ENCODE measurements at places on chromosomes 2 and 18.

DNA sequence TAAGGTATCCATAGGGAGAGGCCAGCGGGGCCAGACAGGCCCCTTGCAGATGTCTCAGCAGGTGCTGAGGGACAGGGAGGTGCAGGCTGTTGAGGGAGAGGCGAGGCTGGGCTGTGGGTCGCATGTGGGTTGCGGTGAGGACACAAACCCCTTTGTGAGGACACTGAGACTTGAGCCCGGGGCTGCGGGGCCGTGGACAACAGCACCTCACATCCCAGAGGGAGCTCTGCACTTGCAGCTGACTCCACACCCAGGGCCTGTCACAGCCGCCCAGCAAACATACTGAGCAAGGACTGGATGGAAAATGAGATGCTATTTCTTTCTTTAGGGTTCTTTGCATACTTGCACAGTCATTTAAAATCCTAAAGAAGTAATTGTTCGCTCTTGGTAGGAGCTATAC is 95.3 kb upstream of the NFATC1 start:
- no peak for DNase-seq
- no peak overlapping the region for H3K4me3 ChIP-seq
- H3K27ac ChIP-seq, result no peak overlapping the region
- no peaks in the 10 kb centered on the region for H3K27me3 ChIP-seq

- H3K27me3 ChIP-seq, result no peaks in the 10 kb centered on the region
- H3K4me1 ChIP-seq, result peaks cover 8% of the 10 kb centered on the region
- no peak overlapping the region for H3K27ac ChIP-seq
- H3K36me3 ChIP-seq, result no peaks in the 10 kb centered on the region
Measured at GRCh38 chr2:159922563-159922962, 124.6 kb upstream of the CD302 start.

- no peak overlapping the region for H3K4me3 ChIP-seq
- DNase-seq, result no peak
- H3K27ac ChIP-seq, result peak overlapping the region; percentile 21
- H3K4me1 ChIP-seq, result peaks cover 29% of the 10 kb centered on the region
- H3K36me3 ChIP-seq, result no peaks in the 10 kb centered on the region
Measured at GRCh38 chr2:150620855-150621254, 133.4 kb upstream of the RND3 start.

GRCh38 chr2:132479155-132479554 is 62.5 kb downstream of the GPR39 start:
- H3K4me3 ChIP-seq, result no peak overlapping the region
- H3K36me3 ChIP-seq, result no peaks in the 10 kb centered on the region
- no peaks in the 10 kb centered on the region for H3K4me1 ChIP-seq
- no peak overlapping the region for H3K27ac ChIP-seq
- DNase-seq, result no peak
- H3K27me3 ChIP-seq, result no peaks in the 10 kb centered on the region

- H3K4me1 ChIP-seq, result no peaks in the 10 kb centered on the region
- no peak overlapping the region for H3K27ac ChIP-seq
- no peaks in the 10 kb centered on the region for H3K36me3 ChIP-seq
Measured at GRCh38 chr2:231565887-231566594, 26.6 kb upstream of the TEX44 start.

- no peak overlapping the region for H3K4me3 ChIP-seq
- H3K27ac ChIP-seq, result no peak overlapping the region
- DNase-seq, result no peak
- H3K4me1 ChIP-seq, result no peaks in the 10 kb centered on the region
Measured at GRCh38 chr2:47695800-47696477, 87.0 kb upstream of the MSH6 start.

DNA sequence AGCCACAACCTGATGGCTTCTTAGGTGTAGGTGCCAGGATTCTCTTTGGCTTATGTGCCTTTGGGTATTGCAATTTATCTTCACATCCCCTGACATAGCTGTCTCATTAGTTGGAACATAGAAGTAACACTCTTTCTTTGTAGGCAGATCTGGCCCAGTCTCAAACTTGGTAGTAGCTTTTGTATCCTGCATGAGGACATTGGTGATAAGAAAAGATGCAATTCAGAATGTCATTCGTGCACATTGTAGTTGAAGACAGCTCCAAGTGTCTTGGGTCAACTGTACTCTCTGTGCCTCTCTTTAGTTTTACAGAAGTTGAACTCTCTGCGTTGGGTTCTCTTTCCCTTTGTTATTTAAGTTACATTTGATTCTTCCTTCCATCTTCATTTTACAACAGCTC is 69.6 kb upstream of the BCL11A start:
- H3K36me3 ChIP-seq, result no peaks in the 10 kb centered on the region
- no peaks in the 10 kb centered on the region for H3K27me3 ChIP-seq
- H3K4me1 ChIP-seq, result no peaks in the 10 kb centered on the region
- no peak overlapping the region for H3K27ac ChIP-seq

DNA sequence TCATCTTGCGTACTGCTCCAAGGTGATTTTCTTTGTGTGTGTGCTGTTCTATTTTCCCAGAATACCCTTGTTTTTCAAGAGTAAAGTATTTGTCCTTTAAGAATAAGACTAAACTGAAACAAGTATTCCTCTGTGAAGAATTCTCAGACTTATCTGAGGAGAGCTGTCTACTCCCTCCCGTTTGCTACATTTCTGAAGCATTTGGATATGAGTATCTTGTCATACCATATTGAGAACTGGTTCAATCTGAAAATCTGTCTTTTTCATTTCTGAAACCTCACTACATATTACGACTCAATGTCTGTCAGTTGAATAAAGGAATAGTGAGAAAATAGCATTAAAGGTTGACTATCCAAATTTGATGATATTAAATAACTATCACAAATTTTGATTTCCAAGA is 159.4 kb downstream of the PMAIP1 start:
- no peaks in the 10 kb centered on the region for H3K4me1 ChIP-seq
- no peaks in the 10 kb centered on the region for H3K36me3 ChIP-seq
- DNase-seq, result no peak
- H3K27ac ChIP-seq, result no peak overlapping the region

DNA sequence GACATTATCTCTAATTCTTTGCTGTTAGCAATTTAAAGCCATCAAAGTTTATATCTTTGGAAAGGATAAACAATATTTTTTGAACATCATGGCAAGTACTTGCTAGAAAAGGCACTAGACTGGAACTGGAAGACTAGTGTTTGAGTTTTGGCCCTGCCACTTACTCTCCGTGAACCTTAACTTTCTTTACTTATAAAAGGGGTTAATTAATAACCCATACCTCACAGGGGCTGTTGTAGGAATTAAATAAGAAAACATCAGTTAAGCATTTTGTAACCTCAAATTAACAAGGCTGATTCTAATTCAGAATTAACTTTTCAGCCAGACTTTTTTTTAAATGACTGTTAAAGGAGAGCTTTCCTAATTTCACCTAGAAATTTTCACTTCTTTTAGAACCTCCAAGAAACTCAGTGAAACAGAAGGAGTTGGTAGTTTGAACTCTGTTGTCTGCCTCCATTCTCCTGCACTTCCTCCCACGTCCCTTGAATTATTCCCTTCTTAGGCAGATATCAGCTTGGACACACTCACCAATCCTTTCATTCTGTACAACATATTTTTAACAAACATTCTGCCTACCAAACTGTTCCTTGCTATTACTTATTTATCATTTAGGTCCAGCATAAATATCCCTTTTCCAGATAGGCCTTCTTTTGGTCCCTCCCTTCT is 79.5 kb downstream of the COX7A2L start:
- no peaks in the 10 kb centered on the region for H3K4me1 ChIP-seq
- H3K4me3 ChIP-seq, result no peak overlapping the region
- DNase-seq, result no peak
- no peaks in the 10 kb centered on the region for H3K27me3 ChIP-seq
- H3K27ac ChIP-seq, result no peak overlapping the region
